ENCODE measurements at places on chromosomes 1 and 21. TPM values are rescaled to one million over a fixed set of nuclear protein-coding genes. Genes with fewer than 3 reads are reported as not detected.

GRCh38 chr21:42347601-42348327 is 3.0 kb downstream of the TFF2 start:
- no peaks in the 10 kb centered on the region for H3K4me1 ChIP-seq
- DNase-seq: no peak
- H3K27me3 ChIP-seq: no peaks in the 10 kb centered on the region

DNA sequence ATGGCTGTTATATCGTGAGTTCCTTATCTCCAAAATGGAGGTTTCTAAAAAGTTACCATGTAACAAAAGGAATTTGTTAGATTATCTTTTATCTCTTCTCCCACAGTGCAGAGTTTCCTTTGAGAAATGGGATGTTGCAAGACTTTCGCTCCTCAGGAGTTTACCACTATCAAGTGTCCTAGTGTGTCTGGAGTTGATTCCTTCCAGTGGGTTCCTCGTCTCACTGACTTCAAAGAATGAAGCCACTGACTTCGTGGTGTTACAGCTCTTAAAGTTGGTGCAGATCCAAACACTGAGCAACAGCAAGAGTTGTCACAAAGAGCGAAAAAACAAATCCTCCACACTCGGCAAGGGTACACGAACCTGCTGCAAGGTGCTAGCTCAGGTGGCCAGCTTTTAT is 37.0 kb downstream of the SPAG17 start:
- no peaks in the 10 kb centered on the region for H3K36me3 ChIP-seq
- no peak for DNase-seq
- H3K4me1 ChIP-seq: no peaks in the 10 kb centered on the region
- no peak overlapping the region for H3K4me3 ChIP-seq

- H3K4me1 ChIP-seq: no peaks in the 10 kb centered on the region
- H3K27me3 ChIP-seq: no peaks in the 10 kb centered on the region
- no peak for DNase-seq
- peaks cover 3% of the 10 kb centered on the region for H3K36me3 ChIP-seq
These were observed 45.2 kb downstream of the TMCO4 start for GRCh38 chr1:19754482-19754881.

Gene PLEKHO1
- total RNA-seq: 61.6 TPM

Measured in transverse colon (tissue), 4 donors.